ENCODE measurements at places on chromosomes 16 and 17.
A peak's percentile ranks its signal among the peaks of the same experiment; 100 is the strongest.

DNA sequence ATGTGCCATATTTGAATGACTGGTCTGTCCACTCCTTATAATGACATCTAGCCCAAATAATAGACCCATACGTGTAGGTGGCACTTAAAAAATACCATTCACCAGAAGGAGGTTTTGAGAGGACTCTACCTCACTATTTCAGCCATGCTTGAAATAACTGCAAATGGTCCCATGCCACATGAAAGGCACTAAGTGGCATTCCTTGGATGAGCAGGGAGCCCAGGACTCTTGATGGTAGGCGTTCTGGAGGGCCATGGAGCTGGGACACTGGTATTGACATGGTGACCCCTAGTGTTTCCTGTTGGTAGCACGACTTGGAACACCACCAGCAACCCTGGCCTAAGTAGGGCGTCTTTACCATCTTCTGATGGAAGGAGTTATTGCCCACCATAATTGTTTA, 148.7 kb upstream of the ZFHX3 start:
- peak; percentile 88 for ATAC-seq

DNA sequence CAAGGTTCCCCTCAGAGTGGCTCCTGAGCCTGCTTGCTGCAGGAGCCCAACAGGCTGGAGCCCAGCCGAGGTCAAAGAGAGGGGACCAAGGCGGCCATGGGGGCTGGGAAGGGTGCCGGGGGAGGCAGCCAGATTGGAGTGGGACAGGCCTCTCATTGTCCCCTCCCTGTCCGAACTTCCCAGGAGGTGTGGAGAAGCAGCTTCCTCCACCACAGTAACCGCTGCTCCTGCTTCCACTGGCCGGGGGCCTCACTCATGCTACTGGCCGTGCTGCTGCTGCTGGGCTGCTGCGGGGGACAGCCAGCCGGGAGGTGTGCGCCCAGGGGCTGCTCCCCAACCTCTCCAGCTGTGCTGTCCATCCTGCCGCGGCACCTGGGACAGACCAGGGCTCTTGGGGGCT, 29.3 kb downstream of the TMEM94 start:
- no peak for ATAC-seq

- ATAC-seq, result peak; percentile 19
These were observed 1.4 kb downstream of the MVP start for GRCh38 chr16:29821643-29822115.

- ATAC-seq, result no peak
These were observed 2.0 kb upstream of the ORAI3 start for GRCh38 chr16:30946671-30947540.

DNA sequence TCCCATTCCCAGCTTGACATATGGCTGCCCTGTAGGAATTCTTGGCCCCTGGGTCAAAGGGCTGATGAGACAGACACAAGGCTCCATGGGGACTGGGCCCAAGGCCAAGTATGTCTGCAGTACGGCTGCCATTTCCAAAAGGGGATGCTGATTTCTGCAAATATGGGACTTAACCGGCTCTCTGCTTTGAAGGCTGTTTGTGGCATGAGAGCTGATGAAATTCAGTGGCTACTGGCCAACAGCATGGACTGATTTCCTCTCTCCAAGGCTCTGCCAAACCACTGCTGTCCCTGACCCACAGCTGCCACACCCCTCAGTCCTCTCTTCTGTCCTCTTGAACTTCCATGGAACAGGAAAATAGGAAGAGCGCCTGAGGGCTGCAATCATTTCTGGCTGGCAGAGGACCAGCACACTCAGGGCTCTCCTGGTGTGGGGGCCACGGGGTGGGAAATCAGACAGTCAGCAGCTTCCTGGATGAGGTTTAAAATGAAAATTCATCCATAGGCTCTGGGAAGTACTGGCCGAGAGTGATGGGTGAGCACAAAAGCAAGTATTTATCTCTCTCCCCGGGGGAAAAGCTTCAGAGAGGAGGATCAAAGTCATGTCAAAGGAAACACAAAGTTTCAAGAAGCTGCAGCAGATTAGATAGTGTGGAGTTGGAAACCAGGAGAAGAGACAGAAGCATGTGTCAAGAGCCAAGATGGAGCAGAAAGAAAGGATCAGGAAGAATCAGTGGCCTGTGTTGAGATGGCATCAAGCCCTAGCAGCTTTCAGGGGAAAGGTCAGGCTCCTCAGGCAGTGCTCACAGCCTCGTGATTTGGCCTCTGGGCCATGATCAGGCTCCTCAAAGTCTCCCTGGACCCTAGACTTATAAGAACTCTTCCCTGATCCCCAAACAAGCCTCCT, 64.1 kb upstream of the SREBF1 start:
- ATAC-seq, result no peak

- ATAC-seq, result no peak
These were observed 4.8 kb upstream of the SREBF1 start for GRCh38 chr17:17841601-17842025.

DNA sequence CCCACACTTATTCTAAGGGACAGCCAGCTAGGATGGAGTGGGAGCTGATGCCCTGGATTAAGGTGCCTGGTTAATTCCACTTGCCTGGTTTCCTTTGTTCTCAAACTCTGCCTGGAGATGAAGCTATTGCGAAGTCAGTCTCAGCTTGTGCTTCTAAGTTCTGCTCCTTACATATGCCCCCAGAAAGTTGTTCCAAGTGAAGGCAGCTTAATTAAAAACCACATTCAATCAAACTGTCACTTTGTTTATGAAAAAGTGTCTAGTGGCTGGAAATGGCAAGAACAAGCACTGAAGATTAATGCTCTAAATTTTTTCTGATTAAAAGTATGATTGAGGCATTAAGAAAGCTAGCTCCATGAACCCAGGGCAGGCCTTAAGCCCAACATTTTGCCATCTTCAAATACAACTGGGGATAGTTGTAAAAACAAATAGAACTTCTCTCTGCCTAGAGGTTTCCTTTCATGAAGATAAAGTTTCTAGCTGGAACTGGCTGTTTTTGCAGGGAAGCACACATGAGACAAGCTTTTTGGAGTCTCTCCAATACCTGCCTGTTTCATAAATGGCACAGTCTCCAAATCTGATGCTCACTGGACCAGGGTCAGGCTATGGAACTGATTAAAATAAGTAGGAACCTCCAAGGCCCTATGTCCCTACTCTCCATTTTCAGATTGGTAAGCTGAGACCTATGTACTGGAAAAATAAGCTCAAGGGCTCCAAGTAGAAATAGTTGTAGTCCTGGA, 100.9 kb downstream of the GRIN2A start:
- no peak for ATAC-seq

DNA sequence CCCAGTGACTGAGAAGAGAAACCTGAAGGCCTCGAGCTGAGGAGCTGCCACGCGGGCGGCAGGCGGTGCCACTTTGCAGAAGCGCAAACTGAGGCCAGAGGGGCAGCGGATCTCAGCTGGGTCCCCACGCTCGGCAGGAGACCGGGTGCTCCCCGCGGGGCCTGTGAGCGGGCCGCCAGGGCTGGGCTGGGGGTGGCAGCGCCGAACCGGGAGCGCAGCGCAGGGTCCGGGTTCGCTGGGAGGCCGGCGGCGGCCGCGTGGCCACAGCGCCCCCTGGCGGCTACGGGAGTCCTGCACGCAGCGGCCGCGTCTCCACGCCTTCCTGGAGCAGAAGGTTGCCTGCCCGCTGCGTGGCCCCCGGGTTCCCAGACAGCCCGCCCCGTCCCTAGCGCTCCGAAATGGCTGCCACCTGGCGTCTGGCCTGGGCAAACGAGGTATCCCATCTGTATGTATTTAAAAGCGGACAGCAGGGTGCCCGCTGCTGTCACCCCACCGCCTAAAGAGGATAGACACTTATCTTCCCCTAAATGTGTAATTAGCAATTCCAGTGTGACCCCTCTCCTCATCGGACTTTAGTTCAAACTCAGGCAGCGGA, 96.1 kb upstream of the CDH5 start:
- peak; percentile 40 for ATAC-seq

- ATAC-seq, result no peak
These were observed 428 bp downstream of the TUFM start for GRCh38 chr16:28845761-28846079.

DNA sequence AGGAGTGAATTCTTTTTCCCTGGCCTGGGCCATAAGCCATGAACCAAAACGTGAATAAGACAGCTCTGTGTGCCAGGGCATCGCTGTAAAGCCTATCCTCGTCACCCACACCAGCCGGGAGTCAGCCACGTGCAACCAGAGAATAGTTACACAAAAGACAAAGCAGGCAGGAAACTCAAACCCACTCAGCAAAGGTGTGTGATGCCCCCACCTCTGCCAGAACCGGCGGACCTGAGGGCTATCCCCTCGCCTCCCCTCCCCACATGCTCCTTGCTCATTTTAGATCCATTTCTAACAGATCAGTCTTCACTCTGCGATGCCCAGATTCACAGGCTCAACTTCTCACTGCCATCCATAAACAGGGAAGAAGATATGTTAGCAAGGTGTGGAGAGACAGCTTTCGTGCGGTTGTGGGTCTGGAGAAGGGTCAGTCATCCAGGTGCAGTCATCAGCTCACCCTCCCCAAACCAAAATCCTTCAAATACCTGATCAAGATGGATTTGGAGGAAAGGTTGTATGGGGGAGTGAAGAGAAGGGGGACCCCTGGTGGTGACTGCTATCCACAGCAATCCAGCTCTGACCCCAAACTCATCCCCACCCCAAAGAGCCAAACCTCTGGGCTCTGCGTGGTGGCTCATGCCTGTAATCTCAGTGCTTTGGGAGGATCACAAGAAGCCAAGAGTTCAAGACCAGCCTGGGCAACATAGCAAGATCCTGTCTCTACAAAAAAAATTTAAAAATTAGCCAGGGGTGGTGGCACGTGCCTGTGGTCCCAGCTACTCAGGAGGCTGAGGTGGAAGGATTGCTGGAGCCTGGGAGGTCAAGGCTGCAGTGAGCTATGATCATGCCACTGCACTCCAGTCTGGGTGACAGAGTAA, 219.2 kb downstream of the C16orf78 start:
- ATAC-seq, result peak; percentile 15

GRCh38 chr17:49997301-49997650, 2.3 kb upstream of the DLX3 start:
- ATAC-seq, result no peak

- ATAC-seq, result no peak
These were observed 28.9 kb upstream of the FOXK2 start for GRCh38 chr17:82490512-82491195.

- no peak for ATAC-seq
These were observed 3.6 kb downstream of the CCL5 start for GRCh38 chr17:35876534-35876933.

DNA sequence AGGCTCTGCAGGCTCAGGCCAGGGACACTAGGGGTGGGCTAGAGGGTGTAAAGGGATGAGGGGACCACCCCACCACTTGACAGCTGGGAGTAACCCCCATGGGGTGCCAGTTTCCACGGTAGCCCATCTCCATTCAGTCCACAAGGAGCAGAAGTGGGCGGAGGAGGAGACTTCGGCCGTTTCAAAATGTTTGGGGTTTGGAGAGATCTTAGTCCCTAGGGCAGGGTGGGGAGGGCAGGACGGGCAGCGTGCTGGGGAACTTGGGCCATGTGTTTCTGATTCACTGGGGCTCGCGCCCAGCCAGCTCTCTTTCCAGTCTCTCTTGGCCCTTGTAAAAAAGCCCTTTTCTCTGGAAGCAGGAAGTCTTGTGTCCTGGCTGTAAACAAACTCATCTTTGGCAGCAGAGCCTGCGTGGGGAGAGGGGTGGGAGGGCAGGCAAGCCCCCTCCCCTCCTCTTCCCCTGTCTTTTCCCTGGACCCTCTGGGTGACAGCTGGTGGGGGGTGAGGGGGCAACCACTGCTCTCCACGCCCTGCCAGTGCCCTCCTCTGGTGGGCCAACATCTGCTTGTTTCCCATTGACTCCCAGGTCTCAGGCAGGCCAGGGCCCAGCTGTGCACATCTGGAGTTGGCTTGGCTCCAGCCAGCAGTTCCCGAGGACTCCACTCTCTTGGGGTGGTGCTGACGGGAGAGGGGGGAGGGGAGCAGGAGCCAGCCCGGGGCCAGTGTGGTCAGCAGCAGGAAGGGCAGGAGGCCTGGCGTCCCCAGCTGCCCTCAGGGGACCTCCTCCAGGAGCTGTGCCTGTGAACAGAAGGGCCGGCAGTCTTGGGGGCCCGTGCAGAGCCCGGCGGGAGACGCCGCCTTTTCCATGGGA, 8.1 kb downstream of the CYGB start:
- ATAC-seq, result peak; percentile 83

- no peak for ATAC-seq
These were observed 112.1 kb upstream of the CNTNAP4 start for GRCh38 chr16:76164970-76165558.

- peak; percentile 96 for ATAC-seq
These were observed 6.6 kb downstream of the PHB1 start for GRCh38 chr17:49407981-49408501.

- ATAC-seq, result peak; percentile 3
These were observed 1.4 kb downstream of the RAB26 start for GRCh38 chr16:2149630-2150417.

DNA sequence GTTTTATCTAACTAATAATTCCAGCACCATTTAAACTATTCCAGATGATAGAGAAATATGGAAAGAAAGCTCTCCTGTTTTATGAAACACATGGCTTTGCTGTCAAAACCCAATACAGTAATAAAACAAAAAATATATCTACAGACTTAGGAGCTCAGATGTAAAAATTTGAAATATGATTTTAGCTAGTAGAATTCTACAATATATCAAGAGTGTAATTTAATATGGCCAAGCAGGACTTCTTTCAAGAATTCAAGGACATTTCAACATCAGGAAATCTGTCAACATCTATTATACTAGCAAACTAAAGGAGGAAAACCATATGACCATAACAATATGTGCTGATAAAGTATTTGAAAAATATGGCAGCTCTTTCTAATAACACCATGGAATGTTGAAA, 57.5 kb downstream of the CCDC182 start:
- ATAC-seq, result no peak

DNA sequence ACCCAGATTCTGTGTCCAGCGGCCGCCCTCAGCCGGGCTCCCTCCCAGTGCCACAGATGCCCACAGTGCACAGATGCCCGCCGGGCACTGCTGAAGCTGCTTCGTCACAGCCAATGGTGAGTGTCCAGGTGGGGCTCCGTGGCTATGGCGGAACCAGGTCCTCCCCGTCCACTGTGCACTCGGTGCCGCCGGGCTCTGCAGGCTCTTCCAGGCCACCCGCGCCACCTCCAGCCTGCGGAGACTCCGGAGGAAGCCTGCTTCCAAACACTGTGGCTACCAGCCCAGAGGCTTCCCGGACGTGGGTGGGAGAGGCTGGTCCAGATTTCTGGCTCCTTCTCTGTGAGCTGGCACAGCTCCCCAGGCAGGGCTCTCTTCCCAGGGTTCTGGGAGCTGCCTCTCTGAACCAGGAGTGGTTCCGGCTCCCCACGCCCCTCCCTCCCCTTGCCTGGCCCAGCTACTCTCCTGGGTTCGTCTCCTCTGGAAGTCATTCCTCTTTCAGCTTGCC, 2.8 kb upstream of the PYCR1 start:
- ATAC-seq, result no peak

Measured in motor neuron (in vitro differentiated cells).